ENCODE measurements at places on chromosomes 1 and 21.

- DNase-seq, result no peak
Observed at GRCh38 chr1:18408656-18409370, 71.9 kb upstream of the KLHDC7A start.

DNA sequence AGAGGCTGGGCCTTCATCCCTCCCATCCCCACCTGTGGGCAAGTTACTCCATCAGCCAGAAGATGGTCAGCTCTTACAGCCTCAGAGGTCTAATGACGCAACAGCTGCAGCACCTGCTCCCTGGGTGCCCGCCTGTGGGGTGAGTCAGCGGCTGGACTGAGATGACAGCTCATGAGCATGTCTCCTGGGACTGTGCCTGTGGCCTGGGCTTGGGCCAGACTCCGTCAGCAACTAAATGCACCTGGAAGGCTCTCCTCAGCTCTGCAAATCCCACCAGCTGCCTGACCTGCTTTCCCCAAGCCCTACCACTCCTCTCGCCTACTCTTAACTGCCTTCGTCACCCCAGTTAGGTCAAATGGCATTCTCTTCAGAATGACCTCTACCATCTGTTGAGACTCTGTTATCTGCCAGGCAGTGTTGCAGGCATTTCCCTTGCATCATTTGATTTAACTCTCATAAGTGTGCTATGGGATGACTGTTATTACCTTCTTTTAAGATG lies 47.7 kb downstream of the ETS2 start:
- DNase-seq, result no peak

DNA sequence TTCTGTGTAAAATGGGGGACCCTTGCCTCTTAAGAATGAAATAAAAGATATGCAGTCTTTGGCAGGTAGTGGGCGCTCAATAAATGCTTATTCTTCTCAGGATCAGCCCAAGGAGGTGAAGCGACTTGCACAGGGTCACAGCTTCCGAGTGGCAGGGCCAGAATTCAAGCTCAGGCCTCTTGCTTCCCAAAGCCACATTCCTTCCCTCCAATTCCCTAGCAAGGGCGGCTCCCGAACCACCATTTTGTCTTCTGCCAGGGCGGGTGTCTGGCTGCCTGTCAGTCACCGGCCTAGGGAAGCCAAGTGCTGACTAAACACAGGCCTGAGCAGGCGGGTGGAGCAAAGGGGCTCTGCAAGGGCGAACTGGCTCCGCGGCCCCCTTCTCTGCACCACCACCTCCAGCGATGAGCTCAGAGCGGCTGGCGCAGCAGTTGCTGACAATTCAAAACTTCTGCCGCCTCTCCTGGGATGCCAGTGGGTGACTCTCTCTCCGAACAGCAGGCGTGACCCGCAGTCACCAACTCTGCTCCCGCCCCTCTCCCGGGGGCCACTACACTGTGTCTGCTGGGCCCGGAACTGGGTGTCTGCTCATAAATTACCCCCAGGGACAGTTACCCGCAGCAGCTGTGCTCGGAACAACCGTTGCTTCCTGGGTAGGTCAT lies 10.8 kb downstream of the GPR3 start:
- DNase-seq, result no peak

- DNase-seq, result no peak
Observed at GRCh38 chr1:221527302-221527701, 214.6 kb downstream of the DUSP10 start.

DNA sequence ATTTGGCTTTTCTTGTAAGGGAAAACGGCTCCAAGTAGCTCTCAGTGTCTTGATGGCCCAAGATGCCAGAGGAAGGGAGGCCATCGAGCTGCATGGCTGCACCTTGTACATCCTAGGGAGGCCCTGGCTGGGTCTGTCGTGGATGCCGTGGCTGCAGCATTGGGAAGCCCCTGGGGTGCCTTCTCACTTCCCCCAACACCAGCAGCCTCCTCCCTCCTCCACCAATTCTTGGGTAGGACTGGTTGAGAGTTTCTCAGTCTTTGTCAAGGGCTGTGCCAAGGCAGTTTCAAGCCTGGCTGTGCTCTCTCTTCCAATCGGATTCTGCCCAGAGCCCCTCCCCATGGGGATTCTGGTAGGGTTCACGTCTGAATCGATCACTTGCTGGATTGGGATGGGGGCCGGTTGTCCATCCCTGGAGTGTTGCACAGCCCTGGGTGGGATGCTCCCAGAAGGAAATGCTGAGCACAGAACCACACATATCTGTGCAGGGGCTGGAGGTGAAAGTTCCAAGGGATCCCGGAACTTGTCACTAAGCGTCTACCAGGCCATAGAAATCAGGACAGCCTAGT lies 14.0 kb upstream of the SPSB1 start:
- DNase-seq, result no peak
